ENCODE measurements at places on chromosomes 7 and 10.

DNA sequence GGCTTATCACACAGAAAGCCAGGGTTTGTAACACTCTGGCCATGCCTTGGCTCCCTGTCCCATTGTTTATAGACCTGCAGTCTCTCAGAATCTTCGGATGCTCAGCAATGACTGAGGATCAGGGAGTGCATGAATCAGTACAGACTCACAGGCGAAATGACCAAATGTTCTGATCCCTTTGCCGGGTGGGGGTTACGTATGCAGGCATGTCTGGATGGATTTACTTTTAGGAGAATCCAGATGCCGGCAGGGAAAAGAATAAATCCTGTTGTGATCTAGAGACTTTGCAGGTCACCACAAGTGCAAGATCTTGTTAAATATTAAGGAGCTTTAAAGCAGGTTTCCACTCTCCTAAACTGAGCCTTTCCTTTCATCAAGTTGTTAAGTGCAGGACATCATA is 149.5 kb downstream of the SFMBT2 start:
- no peak for DNase-seq

GRCh38 chr7:1893036-1893435 is 223.0 kb downstream of the ELFN1 start:
- no peak for DNase-seq

- DNase-seq: no peak
These were observed 383.4 kb upstream of the ADARB2 start for GRCh38 chr10:2120746-2121145.

DNA sequence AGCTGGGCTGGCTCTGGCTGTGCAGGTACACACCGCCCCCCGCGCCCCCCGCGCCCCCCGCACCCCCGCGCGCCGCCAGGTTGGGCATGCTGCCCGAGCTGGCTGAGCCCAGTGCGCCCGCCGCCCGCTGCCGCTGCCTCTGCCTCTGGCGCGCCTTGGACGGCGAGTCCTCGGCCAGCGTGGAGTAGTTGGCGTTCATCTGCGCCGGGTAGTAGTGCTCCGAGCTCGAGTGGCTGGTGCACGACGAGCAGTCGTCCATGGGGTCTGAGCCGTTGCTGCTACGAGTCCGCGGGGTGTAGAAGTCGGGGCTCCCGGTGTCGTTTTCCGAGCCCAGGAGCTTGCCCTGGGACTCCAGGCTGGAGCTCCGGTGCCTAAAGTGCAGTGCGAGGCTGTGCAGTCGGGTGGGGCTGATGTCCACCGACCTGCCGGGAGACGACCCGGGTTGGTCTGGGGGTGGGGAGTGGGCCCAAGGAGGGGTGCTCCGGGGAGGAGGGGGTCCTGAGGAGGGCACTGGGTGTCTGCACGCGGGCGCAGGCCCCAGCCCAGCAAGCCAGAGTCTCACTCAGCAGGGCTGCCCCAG is 70.4 kb downstream of the PRPF18 start:
- no peak for DNase-seq

GRCh38 chr7:117706210-117706609 is 167.0 kb downstream of the CTTNBP2 start:
- no peak for DNase-seq

- DNase-seq: no peak
These were observed 285.4 kb upstream of the GLI3 start for GRCh38 chr7:42522227-42522991.

DNA sequence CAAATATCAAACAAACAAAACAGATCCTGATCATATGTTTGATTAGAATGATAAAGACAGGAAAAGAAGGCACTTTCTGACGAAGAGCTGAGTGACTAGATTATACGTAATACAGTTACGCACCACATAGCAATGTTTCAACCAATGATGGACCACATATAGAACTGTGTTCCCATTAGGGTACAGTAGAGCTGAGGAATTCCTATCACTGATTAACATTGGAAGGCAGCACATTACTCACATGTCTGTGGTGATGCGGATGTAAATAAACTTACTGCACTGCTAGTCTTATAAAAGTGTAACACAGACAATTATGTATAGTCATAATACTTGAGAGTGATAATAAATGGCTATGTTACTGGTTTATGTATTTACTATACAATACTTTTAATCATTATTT is 98.3 kb downstream of the PTN start:
- no peak for DNase-seq

GRCh38 chr7:132234711-132235110 is 341.6 kb downstream of the PLXNA4 start:
- no peak for DNase-seq

- no peak for DNase-seq
These were observed 651 bp downstream of the AFAP1L2 start for GRCh38 chr10:114403541-114404161.

- no peak for DNase-seq
These were observed 150.2 kb downstream of the CDC14C start for GRCh38 chr7:49074538-49074937.

- DNase-seq: peak; percentile 22
These were observed 101.6 kb downstream of the OTUD1 start for GRCh38 chr10:23540401-23541030.

GRCh38 chr7:101817471-101818286 is at the start of gene CUX1:
Gene CUX1, plus strand, starts transcription at chr7:101817626. Its CDS starts 14 bp downstream, at chr7:101817640.
- no peak for DNase-seq

DNA sequence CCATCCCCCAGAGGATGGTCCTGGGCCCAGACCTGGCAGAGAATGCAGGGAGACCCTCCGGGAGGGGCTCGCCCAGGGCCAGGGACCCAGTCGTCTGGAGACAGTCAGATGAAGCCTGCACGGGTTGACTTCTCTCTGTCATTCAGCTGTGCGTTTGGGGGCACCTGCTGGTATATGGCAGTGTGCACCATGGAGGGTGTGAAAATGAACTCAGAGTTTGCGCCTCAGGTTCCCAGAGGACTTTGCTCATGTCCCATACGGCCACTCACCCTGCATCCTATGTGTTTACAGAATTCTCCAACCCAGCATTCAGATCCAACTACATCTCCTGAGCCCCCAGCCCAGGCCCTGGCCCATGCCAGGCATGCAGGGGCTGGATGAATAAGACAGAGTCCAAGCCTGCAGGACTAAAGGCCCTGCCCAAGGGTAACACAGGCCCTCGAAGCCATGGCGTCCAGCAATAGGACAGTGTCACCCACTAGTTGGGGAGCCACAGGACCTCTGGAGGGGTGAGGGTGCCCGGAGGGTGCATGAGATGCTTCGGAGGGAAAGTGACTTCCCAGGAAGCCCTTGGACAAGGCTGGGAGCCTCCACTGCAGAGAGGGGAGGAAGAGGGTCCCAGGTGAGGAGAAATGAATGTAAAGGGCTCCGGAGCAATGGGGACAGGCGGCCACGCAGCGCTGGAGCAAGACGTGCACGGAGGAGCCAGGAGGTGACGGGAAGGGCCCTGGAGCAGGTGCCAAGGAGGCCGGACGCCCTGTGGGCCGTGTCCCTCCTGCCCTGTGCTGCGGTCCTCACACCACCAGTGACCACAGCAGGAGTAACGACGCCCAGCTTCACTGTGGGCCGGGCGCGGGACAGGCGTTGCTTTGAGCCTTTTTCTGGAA is 36.3 kb downstream of the CALML3 start:
- no peak for DNase-seq

Measured in hindlimb muscle (tissue), 1 donor.